Stimulated activated CD4-positive, alpha-beta T cell treated with anti-CD3 and anti-CD28 coated beads, Interleukin-15, amount 100 ng/mL, for 1 hour (primary cell): ENCODE measurements at places on chromosomes 6 and 20.

GRCh38 chr20:23257106-23257761, 93.4 kb upstream of the NXT1 start:
- no peak for DNase-seq

- DNase-seq: no peak
Observed at GRCh38 chr20:23873370-23874015, 6.1 kb downstream of the CST5 start.

DNA sequence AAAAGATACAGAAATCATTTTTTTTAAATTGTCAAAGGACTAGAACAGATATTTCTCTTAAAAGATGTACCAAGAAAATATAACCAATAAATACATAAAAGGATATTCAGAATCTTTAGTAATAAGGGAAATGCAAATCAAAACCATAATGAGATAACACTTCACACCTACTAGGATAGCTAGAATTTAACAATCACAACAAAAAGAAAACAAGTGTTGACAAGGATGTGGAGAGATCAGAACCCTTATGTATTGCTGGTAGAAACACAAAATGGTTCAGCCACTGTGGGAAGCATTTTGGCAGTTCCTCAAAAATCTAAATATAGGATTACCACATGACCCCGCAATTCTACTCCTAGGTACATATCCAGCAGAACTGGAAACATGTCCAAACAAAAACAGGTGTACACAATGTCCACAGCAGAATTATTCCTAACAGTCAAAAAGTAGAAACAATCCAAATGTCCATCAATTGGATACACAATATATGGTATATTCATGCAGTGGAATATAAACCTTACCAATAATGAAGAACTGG, 211.0 kb downstream of the LRFN2 start:
- DNase-seq: no peak

DNA sequence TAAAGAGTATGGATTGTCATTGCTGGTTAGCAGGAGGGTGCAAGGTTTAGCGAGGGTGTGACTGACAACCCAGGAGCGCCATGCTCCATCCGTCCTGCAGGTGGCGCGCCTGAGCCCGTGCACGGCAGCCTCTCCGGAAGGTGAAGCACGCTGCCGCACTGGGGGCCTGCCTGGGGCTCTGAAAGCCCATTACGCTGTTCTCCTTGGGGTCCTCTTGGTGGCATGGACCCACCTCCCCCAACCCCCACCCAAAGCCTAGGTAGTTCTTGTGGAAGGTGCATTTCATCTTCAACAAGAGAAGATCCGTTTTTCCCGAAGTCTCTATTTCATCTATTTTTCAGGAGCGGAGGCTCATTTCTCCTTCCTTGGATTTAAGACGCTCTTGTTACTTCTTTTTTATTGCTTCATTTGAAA, 197.4 kb upstream of the KCNG1 start:
- peak; percentile 46 for DNase-seq

GRCh38 chr20:51480507-51481270, 61.8 kb downstream of the NFATC2 start:
- peak; percentile 36 for DNase-seq

GRCh38 chr20:2889209-2889608, 15.9 kb downstream of the PTPRA start:
- DNase-seq: no peak
